ENCODE measurements at places on chromosomes 7 and 10. TPM values are rescaled to one million over a fixed set of nuclear protein-coding genes. Genes with fewer than 3 reads are reported as not detected.
A peak's percentile ranks its signal among the peaks of the same experiment; 100 is the strongest.

SPDYE11 gene
- polyA plus RNA-seq: 0.65 TPM

LIPN gene
- not detected for polyA plus RNA-seq

HOXA13 gene
- 0.15 TPM for polyA plus RNA-seq

ZCCHC24 gene
- polyA plus RNA-seq: 29.3 TPM

PROSER2 gene
- 0.65 TPM for polyA plus RNA-seq

LMOD2 gene
- not detected for polyA plus RNA-seq

GRCh38 chr10:21343087-21343486 lies 182.4 kb downstream of the SKIDA1 start:
- DNase-seq: no peak

DNA sequence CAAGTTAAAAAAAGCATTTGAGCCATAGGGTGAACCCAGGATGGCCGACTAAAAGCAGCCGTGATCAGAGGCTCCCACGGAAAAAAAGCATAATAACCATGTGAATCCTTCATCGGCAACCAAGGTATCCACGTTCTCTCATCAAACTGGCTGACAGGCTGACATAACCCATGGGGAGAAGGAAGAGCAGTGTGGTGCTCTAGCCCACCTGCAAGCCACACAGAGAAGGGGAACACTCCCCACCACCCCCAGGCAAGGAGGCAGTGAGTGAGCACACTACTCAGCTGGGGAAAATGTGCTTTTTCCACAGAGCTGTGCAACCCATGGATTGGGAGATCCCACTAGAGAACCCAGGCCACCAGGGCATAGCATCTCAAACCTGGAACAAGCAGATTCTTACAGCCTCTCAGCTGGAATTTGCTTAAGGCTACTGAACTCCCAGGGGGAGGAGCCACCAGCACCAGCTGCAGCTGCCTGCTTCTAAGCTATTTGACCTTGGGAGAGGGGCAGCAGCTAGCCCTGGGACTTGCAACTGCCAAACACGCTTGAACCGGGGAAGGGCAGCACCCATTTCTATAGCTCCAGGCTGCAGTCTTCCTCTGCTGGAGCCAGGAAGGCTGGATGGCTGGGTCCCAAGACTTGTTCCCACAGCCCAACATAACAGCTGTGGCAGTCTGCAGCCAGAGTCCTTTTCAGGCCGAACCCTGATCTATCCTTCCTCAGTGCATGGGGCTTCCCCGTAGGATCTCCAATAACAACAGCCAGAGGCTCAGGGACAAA lies 178.2 kb upstream of the NRG3 start:
- DNase-seq: no peak

DNA sequence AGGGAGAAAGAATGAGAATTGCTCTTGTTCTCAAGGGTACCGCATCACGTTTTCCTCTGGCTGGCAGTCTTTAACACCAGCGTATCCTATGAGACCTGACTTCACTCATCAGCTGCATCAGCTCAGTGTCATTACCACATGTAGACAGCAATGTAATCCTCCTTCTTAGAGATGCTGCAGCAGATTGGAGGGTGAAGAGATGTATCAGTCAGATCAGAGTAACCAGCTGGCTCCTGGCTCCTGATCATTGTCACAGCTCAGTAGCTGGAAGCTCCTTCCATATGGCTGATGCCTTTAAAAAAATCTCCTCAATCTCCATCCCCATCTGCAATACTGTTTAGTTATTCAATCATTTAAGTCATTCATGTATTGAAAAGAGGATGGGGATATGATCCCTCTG lies 39.7 kb upstream of the EPHB6 start:
- DNase-seq: no peak

- DNase-seq: peak; percentile 64
Measured at GRCh38 chr7:85184599-85185423, 2.0 kb downstream of the SEMA3D start.

DNA sequence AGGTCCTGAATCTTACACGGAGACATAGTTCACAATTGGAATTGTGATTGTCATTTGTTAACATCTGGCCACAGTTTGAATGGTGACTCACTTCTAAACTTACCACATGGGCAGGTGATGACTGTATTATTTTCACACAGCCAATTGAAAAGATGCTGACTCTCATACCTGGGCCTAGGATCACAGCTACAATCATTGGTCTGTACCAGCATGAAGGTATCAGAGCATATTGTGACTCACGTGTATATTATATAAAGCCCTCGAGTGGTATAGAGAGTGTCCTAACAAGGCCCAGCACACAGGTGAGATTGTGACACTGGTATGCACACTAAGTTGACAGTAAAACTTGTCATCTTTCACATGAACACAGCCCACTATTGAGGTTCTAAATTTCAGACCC lies 9.4 kb upstream of the ZNF107 start:
- no peak for DNase-seq

DNA sequence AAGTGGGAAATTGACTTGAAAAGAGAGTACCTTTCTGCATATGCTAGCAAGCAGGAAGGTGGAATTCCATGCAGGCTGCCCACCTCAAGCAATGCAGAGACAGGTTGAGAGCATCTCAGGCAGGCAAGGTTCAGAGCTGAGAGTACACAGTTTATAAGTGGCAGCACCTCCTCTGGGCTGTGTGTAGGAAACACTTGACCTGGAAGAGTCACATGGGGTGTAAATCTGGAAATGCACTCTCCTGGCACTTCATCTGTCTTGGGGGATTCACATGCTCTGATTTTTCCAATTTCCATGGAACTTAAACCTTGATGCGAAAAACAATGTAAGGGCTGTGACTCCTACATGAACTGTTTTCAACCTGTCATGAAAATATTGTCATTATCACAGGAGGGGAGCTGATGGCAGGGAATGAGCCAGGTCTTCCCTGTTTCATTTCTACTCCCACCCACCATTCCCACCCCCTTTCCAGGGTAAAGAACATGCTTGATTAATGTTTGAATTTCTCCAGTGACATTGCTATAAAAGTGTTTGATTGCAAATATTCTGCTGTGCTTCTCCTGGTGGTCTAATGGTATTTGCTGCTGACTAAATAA lies 328.3 kb downstream of the BICC1 start:
- DNase-seq: no peak

GRCh38 chr10:116254422-116255155 lies 18.4 kb downstream of the GFRA1 start:
- no peak for DNase-seq

GRCh38 chr7:139725858-139726484 lies 51.8 kb downstream of the HIPK2 start:
- DNase-seq: no peak
